Kidney (tissue), 22 donors: ENCODE measurements at places on chromosomes 5 and 9. TPM values are rescaled to one million over a fixed set of nuclear protein-coding genes. Genes with fewer than 3 reads are reported as not detected.

DNA sequence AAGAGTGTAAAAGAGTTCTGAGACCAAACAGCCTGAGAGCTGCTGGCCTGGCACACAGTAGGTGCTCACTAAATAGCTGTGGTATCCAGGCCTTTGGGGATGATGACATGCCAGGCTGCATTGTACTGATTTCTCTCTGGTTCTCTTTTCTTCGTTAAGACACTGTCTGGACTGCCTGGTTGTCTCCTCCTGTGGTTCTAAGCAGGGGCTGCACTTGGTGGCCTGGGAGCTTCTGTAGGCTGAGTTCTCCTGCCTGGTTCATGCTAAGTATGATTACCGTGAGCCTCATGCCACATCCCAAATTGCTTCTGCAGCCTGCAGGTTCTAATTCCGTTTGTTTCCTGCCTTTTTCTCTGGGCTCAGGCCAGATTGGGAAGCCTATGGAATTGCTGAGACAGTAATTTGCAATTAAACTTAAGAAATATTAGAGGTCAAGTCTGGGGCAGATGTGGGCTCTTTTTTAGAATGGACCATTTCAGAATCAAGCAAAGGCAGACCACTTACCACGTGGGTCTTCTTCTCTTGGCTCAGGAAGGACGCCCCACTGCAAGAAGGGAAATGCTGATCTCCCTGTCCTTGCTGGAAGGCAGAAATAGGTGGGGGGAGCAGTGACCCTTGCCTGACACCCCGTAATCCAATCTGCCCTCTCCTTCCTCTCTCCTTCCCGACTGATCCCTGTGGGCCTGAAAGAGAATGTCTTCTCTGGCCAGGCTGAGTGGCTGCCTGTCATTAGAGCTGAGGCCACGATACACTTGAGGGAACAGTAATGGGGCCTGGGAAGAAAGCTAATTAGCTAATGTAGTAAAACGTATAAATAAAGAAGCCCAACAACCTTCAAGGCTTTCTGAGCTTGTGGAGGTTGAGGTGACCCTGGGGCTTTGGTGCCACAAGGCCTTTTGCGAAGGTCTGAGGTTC is 21.9 kb upstream of the BOD1 start:
- peaks cover 7% of the 10 kb centered on the region for H3K4me1 ChIP-seq
- no peaks in the 10 kb centered on the region for H3K36me3 ChIP-seq
- H3K27me3 ChIP-seq, result no peaks in the 10 kb centered on the region
- no peak overlapping the region for H3K27ac ChIP-seq

Gene DAP
- 133 TPM for total RNA-seq

GRCh38 chr5:56412601-56413379 is 179.7 kb upstream of the ANKRD55 start:
- no peak overlapping the region for H3K27ac ChIP-seq
- H3K4me1 ChIP-seq, result no peaks in the 10 kb centered on the region
- no peak for DNase-seq
- H3K4me3 ChIP-seq, result no peak overlapping the region

DNA sequence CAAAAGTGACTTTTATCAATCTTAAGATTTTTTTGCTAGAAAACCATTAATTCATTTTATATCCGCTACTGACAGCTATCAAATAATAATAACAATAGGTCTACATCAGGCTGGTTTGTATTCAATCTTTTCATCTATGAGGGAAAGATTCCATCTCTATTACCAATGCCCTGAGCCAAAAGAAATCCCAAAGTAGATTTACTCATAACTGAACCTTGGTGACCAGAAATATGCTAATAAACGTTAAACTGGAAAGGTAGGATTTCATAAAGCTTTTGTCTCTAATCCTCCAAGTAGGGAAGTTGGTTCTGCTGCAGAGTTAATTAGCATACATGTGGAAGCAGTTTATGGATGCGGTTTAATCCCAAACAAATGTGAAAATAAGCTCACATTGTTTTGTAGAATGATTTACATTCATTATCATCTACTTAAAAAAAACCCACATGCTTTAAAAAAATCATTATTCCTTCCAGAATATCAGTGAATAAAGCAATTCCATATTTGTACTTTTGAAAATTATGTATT is 715.5 kb downstream of the CETN3 start:
- H3K4me1 ChIP-seq, result no peaks in the 10 kb centered on the region
- no peaks in the 10 kb centered on the region for H3K27me3 ChIP-seq
- no peak overlapping the region for H3K27ac ChIP-seq
- H3K36me3 ChIP-seq, result no peaks in the 10 kb centered on the region
- no peak for DNase-seq

Gene SLC6A18
- not detected for total RNA-seq
